Stimulated activated CD4-positive, alpha-beta T cell treated with anti-CD3 and anti-CD28 coated beads, Interleukin-2, amount 100 ng/mL, for 48 hours (primary cell): ENCODE measurements at places on chromosomes 7 and 10.
A peak's percentile ranks its signal among the peaks of the same experiment; 100 is the strongest.

- DNase-seq = no peak
Observed at GRCh38 chr10:100158044-100158805, 27.6 kb downstream of the ERLIN1 start.

DNA sequence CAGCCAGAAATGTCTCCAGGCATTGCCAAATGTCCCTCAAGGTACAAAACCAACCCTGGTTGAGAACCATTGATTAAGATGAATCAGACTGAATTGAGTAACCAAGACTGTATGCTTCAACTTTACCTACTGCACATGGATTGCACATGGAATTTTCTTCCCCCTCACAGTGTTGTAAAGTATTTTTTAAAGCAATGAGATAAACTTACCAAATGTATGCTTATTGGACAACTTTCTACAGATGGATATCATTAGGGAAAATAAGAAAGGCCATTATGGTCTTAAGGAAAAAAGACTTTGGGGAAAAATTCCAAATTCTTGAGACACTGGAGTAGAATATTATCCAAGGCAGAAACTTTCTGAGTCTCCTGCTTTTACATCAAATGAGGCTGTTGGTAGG, 20.9 kb upstream of the MTPN start:
- DNase-seq = no peak

DNA sequence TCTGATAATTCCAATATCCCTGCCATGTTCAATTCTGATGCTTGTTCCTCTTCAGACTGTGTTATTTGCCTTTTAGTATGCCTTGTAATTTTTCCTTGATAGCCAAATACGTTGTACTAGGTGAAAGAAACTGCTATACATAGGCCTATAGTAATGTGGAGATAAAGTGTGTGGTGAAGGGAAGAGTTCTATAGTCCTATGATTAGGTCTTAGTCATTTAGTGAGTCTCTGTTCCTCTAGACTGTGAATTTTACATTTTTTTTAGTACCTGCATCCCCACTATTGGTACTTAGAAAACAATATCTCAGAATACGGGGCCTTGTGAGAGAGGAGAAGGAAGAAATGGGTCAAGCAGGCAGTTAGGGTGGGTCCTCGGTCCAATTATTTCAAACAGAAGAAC, 59.6 kb upstream of the SEMA3E start:
- DNase-seq = no peak

- DNase-seq = no peak
Observed at GRCh38 chr7:129789000-129789399, 163.8 kb downstream of the UBE2H start.

- DNase-seq = no peak
Observed at GRCh38 chr7:52691257-52691656, 344.2 kb upstream of the POM121L12 start.

DNA sequence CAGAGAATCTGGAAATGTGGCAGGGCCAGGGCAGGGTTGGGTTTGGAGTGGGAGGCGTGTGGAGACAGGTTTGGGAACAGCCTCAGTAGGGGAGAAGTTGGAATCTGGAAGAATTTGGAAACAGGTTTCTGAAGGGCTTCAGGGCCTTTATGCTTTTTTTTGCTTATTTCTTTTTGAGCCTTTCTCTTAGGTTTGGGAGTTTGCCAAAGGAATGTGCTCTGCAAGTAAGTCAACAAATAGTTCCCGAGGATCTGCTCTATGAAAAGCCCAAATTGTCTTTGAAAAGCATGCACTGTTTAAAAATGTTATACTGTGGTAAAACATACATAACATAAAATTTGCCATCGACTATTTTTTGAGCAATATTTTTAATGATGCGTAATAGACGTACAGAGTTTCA, 86.7 kb upstream of the ADRB1 start:
- no peak for DNase-seq

- DNase-seq = peak; percentile 6
Observed at GRCh38 chr10:113454341-113455061, 98.4 kb upstream of the HABP2 start.

DNA sequence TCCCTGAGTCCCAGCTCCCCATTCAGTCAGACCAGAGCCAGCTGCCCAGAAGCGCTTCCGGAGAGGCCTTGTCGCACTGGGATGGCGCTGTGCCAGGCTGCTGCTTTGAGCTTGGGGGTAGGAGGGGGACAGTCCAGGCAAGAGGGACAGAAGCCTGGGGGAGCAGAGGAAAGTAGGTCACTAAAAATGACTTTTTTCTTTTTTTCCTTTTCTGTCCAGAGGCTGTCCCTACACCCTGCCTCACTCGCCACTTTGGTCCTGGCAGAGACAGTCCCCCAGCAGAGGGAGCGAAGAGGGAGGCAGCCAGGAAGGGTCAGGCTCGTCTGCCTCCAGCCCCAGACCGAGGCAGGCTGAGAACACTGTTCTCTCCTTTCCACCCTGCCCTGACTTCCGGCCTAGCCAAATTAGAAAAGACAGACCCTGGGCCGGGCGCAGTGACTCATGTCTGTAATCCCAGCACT, 15.8 kb upstream of the TRIM8 start:
- DNase-seq = no peak

DNA sequence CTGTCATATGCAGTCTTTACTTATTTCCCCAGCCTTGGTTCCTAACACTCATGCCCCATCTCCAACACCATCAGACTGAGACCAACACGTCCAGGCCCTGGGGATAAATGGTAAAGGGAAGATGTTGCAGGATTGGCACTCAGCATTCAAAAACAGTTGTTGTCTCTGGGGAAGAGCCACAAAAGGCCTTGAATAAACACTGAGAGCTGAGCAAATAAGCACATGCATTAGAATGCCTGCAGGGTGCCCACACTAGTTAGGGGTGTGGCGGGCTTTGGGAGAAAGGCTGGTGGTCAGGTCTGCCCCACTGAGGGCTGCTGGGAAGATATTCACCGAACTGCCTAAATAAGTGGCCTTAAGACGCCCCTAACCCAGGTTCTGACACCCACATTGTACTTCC, 391.0 kb downstream of the GFRA1 start:
- no peak for DNase-seq

- no peak for DNase-seq
Observed at GRCh38 chr10:44070282-44070681, 314.6 kb downstream of the CXCL12 start.

GRCh38 chr7:39461263-39461820, 104.9 kb upstream of the YAE1 start:
- no peak for DNase-seq

DNA sequence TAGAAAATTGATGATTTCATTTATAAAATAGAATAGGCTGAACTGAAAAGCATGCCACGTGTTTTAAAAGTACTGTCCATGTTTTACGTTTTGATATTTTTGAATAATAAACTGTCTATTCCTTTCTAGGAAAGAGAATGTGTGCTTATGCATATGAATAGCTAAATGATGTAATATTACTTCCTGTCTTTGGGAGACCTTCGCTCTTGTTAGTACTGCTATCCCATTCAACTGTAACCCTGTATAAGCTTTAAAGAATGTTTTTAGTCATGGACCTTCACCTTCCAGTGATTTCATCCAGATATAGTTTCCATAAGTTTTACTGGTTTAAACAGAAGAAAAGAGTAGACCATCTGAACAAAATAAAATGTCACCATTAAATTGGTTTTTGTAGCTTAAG, 274.4 kb upstream of the SEMA3A start:
- no peak for DNase-seq

DNA sequence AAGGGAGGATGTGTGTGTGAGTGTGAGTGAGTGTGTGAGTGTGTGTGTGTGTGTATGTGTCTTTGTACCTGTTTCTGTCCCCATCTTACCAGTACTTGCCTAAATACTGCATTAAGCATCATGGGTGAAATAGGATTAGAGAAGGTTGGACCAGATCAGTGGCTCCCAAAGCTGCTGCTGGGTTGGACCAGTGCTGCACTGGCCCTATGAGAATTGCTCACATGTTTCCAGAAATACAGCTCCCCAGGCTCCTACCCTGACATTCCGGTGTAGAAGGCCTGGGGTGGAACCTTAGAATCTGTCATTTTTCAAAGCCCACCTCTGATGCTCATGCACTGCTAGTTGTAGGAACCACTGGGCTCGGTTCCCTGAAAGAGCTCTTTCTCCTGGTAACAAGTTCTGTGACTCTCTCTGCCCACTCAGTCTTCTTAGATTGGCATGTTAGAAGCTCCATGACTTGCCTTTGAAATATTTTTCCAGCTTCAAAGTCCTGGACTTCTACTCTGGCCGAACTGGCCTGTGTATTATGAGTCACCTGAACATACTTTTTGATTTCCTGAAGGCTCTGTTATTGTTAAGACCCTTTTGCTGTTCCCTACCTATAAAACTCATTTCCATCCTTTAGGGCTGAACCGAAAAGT, 224.7 kb downstream of the CUX1 start:
- DNase-seq = no peak

GRCh38 chr7:157246052-157246451, 90.8 kb upstream of the DNAJB6 start:
- DNase-seq = no peak

- DNase-seq = no peak
Observed at GRCh38 chr7:71131256-71132126, 453 bp upstream of the GALNT17 start.

DNA sequence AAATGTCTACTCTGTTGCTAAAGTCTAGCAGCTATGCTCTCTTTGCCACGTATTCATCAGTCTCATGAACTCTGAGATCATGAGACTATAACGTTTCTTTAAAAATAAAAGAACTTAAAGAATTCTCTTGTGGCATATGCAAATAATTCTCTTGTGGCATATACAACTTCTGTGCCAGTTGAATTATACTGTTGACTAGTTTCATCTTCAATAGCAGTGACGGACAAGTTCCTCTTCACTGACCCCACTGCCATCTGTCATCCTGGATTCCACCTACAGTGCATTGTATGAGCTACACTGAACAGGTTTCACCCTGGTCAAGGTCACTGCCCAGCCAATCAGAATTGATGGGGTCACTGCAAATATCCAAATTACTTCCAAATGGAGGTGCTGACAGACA, 88.2 kb downstream of the CD36 start:
- DNase-seq = no peak
